ENCODE measurements at places on chromosomes 2 and 18.

DNA sequence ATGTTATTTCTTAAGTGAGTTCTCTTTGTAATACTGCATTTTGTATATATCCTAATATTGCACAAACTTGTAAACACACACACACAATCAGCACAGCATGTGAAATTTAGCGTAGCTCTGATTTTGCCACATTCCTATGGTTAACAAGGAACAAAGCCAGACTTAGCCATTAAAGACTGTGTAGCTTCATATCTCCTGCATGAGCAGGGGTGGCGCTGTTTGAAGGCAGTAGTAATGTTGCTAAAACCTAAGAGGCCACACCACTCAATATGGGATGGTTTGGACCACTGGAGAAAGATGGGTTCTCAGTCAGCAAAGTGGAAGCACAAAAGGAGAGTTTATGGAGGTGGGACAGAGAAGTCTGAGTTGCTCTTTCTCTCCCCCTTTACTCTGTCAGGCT, 61.1 kb upstream of the RND3 start:
- DNase-seq = no peak

- DNase-seq = no peak
Observed at GRCh38 chr2:105795575-105795934, 50.8 kb downstream of the NCK2 start.

DNA sequence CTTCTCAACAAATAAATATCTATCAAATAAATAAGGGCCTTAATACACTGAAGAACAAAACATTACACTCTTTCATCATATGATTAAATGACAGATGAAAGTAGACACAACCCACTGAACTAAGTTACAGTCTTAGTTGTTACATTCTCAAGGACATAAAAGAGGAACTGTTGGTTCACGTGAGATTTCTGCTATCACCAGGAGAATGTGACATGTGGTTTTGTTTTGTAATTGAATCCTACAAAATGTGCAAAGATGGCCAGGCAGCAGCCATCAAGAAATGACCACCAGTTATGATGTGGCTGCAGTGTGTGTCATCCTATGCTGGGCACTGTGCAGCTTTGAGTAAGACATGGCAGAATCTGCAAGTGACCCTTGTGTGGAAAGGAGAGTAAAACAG, 310.6 kb upstream of the PIK3C3 start:
- no peak for DNase-seq

DNA sequence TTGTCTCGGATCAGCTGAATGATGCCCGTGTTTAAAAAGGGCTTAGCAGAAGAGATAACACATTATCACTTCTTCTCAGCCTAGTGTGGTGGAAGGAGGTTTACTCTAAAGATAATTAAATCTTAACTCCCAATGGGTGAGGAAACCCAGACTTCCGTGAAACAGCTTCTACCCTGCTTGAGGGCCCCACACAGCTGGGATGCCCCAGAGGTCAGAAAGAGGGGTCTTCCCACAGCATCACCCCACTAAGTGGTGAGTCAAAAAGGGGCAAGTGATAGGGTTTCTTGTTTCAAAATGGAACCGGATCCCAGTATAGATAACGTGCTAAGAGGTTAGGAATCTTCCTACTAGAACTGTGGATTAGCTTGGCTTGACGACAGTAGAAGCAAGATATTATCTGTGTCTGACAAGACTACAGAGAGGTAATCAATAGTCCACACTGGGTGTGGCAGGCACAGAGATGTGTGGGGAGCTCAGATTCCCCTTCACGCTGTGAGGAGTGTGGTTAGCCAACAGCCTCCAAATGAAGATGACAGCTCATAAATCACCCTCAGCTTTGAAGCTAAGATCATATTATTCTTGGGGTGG, 129.6 kb upstream of the COPS8 start:
- DNase-seq = no peak

- DNase-seq = no peak
Observed at GRCh38 chr2:104836265-104836664, 17.6 kb upstream of the POU3F3 start.

GRCh38 chr2:72770879-72771461, 54.9 kb downstream of the EXOC6B start:
- peak; percentile 16 for DNase-seq

GRCh38 chr2:104434318-104434792, 419.6 kb upstream of the POU3F3 start:
- no peak for DNase-seq

- DNase-seq = peak; percentile 58
Observed at GRCh38 chr2:151261231-151261976, at the start of gene RBM43. TSS of gene RBM43 (minus strand) at chr2:151261863. CDS start at chr2:151261727, 136 bp downstream.

DNA sequence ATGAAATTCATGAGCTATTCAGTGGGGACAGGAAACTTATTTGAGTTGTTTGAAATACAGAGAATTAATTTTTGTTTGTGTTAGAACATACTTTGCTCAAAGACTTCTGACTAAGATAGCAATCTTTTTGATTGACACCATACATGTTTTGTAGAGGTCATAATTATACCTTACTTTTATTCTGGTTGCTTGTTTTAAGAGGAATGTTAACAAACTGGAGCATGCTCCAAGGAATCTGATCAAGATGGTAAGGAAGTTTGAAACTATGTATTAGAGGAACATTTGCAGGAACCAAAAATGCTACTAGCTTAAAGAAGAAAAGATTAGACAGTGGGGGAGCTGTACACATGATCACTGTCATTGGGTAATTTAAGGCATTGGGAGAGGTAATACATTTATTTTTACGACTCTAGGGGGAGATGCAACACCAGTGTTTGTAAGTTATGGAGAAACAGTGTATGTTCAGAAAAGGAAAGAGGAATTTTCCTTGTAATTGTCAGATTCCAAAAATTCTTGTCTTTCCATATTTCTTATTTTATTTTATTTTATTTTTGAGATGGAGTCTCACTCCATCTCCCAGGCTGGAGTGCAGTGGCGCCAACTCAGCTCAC, 8.0 kb downstream of the AGFG1 start:
- no peak for DNase-seq

GRCh38 chr2:119679846-119680245, 845 bp downstream of the TMEM177 start:
- no peak for DNase-seq

DNA sequence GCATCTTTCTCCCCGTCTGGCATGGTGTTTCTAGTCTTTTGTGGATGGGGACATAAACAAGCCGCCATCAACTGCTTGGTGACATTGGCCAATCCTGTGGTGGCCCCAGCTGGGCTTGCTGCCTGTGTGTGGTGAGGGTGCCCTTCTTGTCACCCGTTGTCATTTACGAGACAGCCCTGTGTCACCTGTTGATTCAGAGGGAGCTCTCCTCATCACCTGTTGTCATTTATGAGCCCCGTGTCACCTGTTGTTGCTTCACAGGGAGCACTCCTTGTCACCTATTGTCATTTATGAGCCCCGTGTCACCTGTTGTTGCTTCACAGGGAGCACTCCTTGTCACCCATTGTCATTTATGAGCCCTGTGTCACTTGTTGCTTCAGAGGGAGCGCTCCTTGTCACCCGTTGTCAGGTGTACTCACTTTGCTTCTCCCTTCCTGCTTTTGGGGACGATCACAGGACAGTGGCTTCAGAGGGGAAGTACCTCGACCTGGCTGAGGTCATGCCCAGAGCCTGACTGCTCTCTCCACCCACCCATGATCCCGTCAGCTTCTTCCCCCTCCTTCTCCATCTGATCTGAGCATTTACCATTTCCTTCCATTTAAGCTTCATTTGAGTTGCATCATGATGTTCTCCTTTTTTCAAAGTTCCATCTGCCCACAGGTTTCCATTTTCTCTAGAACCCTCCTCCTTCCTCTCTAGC, 29.1 kb downstream of the HPCAL1 start:
- peak; percentile 46 for DNase-seq

- DNase-seq = no peak
Observed at GRCh38 chr2:142722569-142722968, 154.9 kb upstream of the KYNU start.

DNA sequence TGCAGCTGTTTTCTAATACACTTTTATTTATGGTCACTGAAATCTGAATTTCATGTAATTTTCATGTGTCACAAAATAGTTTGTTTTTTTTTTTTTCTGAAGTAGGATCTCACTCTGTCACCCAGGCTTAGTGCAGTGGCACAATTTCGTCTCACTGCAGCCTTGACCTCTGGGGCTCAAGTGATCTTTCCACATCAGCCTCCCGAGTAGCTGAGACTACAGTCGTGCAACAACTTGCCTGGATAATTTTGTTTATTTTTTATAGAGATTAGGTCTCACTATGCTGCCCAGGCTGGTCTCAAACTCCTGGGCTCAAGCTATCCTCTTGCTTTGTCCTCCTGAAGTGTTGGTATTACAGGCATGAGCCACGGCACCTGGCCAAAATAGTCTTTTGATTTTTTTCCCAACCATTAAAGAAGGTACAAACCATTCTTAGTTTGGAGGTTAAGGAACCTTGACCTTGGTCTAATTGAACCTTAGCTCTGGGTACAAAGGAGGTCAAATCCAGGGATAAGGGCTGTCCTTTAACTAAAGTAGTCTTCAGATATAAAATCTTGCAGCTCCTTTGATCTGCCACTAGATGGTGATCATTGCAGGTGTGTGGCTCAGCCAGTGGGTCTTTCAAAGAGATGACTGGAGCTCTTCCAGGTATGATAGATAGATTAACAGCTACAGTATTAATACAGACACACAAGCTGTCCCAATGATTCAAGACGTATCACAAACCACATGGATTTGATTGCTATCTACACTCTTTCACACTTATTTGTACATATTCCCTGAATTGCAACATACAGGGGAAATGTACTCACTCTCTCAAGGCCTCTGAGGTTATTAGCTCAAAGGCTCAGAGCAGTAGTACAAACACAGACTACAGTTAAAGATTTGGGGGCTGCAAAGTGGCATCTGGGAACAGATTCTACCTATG, 4.7 kb upstream of the KRCC1 start:
- no peak for DNase-seq

GRCh38 chr2:11631462-11631861, 38.5 kb downstream of the NTSR2 start:
- DNase-seq = no peak

DNA sequence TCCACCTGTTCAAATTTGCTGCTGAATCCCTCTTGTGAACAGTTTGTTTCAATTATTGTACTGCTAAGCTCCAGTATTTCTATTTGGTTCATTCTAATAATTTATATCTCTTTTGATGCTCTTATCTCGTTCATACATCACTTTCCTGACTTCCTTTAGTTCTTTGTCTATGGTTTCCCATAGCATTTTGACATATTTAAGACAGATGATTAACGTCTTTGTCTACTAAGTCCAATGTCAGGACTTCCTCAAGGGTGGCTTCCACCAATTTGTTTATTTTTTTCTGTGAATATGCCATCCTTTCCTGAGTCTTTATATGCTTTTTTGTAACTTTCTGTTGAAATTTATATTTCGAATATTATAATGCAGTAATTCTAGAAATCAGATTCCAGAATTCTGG, 9.6 kb downstream of the PIGN start:
- no peak for DNase-seq

DNA sequence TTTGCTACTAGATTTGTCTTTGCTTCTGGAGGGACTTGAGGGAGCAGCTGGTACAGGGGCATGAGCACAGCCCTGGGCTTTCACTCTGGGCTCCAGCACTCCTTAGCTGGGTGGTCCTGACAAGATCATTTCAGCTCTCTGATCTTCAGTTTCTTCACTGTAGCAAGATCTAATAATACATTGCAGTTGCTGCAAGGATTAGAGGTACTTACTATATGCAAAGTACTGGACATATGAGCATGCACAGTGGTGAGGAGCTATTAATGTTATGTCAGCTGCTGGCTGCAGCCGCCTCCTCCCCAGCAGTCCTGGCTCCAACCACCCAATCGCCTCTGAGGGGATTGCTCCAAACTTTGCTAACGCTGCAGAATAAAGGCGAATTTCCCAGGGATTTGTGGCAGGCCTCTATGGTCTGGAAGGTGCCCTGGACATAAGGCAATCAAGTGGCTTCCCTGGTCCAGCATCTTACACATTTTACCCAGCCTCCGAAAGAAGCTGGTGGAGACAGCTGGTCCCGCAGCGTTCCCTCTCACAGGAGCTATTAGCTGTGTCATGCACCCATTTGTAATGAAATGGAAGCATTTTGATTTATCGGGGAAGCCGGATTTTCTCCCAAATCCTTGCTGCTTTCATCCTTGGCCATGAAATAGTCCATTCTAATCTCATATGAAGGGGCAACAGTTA, 96.7 kb downstream of the RHOB start:
- DNase-seq = no peak

DNA sequence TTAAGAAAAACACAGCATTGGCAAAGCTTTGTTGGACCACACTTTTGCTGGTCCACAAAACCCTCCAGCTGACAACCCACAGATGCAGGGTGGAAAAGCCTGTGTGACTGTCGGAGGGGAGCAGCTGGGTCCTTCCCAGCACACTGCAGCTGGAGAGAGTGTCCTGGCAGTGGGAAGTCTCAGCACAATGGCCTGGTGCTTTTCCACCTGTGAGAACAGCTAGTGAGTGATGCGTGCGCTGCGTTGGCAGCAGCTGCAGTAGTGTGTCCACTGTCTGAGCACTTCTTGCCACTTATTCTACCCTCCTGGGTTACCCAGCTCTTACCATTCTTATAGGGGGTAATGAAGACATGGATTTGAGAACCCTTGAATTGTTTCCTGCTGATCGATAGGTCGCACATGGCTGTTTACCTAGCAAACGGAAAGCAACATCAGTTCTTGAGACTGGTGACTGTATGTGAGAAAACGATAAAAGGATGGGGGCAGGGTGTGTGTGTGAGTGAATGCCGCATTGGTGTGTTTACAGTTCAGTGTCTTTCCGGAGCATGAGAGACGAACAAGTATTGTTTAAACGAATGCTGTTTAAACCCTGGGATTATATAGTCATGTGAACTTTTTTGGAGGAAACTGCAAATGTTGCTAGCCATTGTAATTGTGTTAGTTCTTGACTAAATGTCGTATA, 69.7 kb downstream of the LYPD6 start:
- no peak for DNase-seq

- no peak for DNase-seq
Observed at GRCh38 chr2:206800506-206801417, 35.4 kb downstream of the FASTKD2 start.

DNA sequence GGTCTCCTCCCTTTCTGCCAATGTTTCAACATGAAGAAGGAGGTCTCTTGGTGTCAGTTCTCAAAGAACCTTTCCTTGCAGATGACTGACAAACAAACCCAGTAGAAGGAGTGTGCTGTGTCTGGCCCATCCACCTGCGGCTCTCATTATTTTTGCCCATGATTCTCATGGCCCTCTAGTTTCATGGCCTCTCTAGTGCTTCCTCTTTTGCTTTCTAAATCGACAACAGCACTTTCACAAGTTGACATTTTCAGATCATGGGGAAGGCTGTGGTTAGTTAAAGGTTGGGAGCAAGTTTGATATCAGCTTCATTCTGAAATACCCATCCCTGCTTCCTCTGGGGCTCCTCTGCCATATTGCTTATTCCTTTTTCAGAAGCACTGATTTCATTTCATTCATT, 805.2 kb downstream of the SLC4A3 start:
- no peak for DNase-seq

DNA sequence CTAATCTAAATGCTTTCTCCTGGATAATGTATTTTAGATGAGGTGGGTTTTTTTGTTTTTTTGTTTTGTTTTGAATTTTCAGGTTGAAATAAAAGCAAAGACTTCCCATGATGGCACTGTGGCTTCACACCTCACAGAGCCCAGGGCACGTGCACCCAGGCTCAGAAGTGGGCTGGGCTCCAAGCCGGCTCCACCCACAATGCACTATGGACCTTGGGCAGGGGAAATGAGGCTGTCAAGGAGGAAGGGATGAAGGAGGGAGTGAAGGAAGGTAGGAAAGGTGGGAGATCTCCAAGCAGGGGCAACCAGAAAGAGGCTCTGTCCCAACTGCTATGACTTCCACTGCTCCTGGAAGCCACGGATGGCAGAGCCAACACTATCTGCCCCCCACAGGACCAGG, 60.4 kb downstream of the BIN1 start:
- DNase-seq = no peak

GRCh38 chr2:29400930-29401653, 285.9 kb downstream of the CLIP4 start:
- no peak for DNase-seq

- DNase-seq = no peak
Observed at GRCh38 chr2:85988175-85988913, 99.6 kb upstream of the ST3GAL5 start.

Data from stimulated activated CD4-positive, alpha-beta T cell treated with anti-CD3 and anti-CD28 coated beads, Interleukin-12 subunit alpha, Interleukin-12 subunit beta, amount 100 ng/mL, for 4 hours (primary cell).